ENCODE measurements at places on chromosomes 13 and 19. TPM values are rescaled to one million over a fixed set of nuclear protein-coding genes. Genes with fewer than 3 reads are reported as not detected.

PABPC3 gene
- 0.42 TPM for total RNA-seq

SLITRK5 gene
- total RNA-seq, result 5.9 TPM

COLGALT1 gene
- 74.5 TPM for total RNA-seq

GRCh38 chr19:50835785-50836542 is 2.6 kb upstream of the KLK15 start:
- peak; percentile 54 for DNase-seq
- H3K4me1 ChIP-seq, result peaks cover 14% of the 10 kb centered on the region
- peaks cover 48% of the 10 kb centered on the region for H3K27me3 ChIP-seq
- no peak overlapping the region for H3K4me3 ChIP-seq
- H3K36me3 ChIP-seq, result no peaks in the 10 kb centered on the region

- no peaks in the 10 kb centered on the region for H3K27me3 ChIP-seq
- no peak overlapping the region for H3K27ac ChIP-seq
- H3K4me3 ChIP-seq, result no peak overlapping the region
- no peaks in the 10 kb centered on the region for H3K36me3 ChIP-seq
- H3K4me1 ChIP-seq, result no peaks in the 10 kb centered on the region
- no peak for DNase-seq
Observed at GRCh38 chr13:74409551-74409950, 275.3 kb upstream of the KLF12 start.

DNA sequence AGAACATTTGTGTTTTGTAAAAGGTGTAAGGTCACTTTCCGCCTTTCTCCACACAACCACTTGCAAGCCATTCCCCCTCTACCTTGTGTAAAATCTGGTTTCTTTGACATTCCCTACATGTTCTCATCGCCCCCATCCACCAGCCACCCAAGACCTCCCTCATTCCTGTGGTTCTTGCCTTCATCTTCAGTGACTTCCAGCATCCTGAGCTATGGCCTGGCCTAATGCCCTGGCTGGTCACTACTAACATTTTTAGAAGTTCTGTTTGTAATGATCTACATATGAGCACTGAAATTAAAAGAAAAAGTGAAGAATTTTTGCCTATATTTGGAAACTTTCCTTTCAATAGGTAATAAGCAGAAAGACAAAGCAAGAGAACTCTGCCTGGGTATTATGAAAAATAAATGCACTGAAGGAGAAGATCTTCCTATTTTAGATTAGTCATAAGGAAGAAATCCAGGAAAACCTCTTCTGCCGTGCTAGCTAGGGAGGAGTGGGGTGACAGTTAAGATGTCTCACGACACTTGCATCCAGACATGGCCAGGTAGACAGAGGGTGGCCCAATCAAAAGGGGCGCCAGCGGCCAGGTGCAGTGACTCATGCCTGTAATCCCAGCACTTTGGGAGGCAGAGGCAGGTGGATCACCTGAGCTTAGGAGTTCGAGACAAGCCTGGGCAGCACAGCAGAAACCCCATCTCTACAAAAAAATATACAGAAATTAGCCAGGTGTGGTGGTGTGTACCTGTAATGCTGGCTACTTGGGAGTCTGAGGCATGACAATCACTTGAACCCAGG is 28.1 kb upstream of the MPHOSPH8 start:
- no peak overlapping the region for H3K4me3 ChIP-seq
- H3K27me3 ChIP-seq, result peaks cover 28% of the 10 kb centered on the region
- no peak overlapping the region for H3K27ac ChIP-seq
- H3K36me3 ChIP-seq, result no peaks in the 10 kb centered on the region

DNA sequence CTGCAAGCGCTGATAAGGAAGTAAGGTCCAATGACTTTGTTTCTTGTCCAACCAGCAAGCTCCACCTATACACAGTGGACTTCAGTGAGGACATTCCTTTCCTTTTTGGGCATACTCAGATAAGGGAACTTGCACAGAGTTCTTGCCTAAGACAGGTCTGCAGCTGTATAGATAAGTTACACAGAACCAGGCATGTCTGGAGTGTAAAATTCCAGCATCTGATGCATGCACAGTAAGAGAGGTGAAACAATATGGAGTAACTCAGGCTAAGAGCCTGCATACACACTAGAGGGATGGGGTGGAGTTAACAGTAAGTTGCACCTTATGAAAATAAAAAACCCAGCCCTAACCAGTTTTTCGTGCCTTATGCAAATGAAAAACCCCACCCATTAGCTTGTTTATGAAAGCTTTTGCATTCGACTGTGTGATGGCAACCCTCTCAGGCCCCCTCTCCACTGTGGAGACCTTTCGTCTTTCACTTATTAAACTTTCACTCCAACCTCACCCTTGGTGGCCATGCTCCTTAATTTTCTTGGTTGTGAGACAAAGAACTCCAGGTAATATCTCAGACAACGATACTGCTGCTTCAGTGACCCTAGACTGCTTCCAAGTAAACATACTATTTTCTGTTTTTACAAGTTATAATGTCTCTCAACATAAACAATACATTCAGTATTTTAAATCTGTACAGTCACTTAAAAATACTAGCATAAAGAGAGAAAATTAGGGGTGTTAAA is 2859.0 kb upstream of the PCDH20 start:
- no peaks in the 10 kb centered on the region for H3K4me1 ChIP-seq
- H3K36me3 ChIP-seq, result no peaks in the 10 kb centered on the region
- no peak overlapping the region for H3K27ac ChIP-seq
- no peak overlapping the region for H3K4me3 ChIP-seq
- no peak for DNase-seq
- no peaks in the 10 kb centered on the region for H3K27me3 ChIP-seq

- H3K36me3 ChIP-seq, result no peaks in the 10 kb centered on the region
- H3K4me1 ChIP-seq, result no peaks in the 10 kb centered on the region
- no peak overlapping the region for H3K4me3 ChIP-seq
- H3K27me3 ChIP-seq, result no peaks in the 10 kb centered on the region
- DNase-seq, result no peak
Observed at GRCh38 chr19:41452584-41453275, 9.8 kb downstream of the ERICH4 start.

DNA sequence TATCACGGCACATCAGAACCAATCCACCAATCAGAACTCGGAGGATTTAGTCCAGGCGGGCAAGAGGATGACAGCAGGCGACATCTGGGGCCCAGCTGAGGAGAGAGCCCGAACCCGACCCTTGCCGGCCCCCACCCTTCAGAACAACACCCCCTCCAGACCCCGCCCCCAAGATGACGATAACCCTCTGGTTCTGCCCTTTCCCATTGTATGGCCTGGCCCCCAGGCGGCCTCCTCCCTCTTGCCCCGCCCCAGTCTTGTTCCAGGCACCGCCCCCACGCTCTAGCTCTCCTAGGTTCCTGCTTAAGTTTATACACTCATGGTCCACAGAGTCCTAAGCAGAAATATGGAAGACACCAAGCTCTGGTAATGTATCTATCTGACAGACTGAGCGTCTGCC is 2.8 kb upstream of the ZNF83 start:
- H3K27me3 ChIP-seq, result no peaks in the 10 kb centered on the region
- no peaks in the 10 kb centered on the region for H3K4me1 ChIP-seq

DNA sequence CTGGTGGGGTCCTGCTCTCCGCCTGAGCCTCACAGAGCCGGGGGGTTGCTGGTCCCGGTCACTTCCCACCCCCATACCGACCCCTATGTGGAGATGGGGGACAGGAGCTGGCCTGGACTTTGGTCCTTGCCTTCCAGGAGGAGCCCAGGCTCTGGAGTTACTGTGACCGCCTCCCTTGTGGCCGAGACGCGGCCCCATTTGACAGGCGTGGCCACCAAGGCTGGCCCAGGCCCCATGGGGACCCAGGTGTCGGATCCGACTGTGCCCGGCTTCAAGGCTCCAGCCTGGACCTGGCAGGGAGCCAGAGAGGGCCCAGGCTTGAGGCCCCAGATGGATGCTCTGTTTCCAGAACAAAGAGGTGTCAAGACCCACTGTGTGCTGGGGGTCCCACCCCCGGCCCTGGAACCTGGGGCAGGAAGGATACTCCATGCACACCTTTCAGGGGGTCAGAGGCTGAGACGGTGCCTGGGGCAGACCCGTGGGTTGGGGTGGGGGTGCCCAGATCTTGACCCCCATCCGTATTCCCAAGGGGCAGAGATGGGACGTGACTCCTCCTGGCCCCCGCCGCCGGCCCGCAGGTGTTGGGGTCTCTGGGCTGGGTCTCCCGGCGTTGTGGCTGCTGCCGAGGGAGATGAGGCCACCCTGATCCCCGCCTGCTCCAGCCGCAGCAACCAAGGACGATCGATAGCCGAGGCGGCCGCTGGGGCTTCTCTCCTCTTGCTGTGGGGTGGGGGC is 47.8 kb upstream of the TCF3 start:
- no peak overlapping the region for H3K4me3 ChIP-seq
- H3K36me3 ChIP-seq, result no peaks in the 10 kb centered on the region
- no peak overlapping the region for H3K27ac ChIP-seq
- H3K27me3 ChIP-seq, result peaks cover 54% of the 10 kb centered on the region
- no peak for DNase-seq

Data from tibial nerve (tissue), 4 donors.